ENCODE measurements at places on chromosomes 11 and 22.

DNA sequence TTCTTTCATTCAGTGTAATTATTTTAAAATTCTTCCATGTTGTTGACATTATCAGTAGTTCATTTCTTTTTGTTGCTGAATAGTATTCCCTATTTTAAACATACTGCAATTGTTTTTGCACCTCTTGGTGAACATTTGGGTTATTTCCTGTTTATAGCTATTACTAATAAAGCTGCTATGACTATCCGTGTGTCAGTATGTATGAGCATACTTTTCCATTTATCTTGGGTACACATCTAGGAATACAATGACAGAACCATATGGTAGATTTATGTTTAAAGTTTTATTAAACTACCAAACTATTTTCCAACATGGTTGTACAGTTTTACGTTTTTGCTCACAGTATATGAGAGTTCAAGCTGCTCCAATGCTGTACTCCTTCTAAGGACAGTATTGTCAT is 22.0 kb upstream of the FIBIN start:
- DNase-seq: no peak

- no peak for DNase-seq
Measured at GRCh38 chr22:29692327-29692640, 27.5 kb upstream of the CABP7 start.

GRCh38 chr11:88683024-88683423 is 345.5 kb upstream of the CTSC start:
- no peak for DNase-seq

DNA sequence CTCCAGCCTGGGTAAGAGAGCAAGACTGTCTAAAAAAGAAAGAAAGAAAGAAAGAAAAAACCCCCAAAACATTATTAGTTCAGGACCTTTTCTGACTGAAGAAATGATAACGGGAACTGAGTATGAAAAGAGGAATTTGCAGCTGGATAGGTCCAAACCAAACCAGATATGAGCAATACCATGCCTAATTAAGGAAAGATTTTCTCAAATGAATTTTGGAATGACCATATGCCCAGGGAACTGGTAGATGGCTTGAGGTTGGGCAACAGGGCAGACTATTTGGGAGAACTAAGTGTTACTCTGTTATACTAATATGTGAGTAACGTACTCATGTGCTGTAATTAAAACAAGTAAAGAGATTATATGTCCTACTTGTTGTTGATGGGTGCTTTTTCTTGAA is 186.1 kb downstream of the TMEM135 start:
- DNase-seq: no peak

DNA sequence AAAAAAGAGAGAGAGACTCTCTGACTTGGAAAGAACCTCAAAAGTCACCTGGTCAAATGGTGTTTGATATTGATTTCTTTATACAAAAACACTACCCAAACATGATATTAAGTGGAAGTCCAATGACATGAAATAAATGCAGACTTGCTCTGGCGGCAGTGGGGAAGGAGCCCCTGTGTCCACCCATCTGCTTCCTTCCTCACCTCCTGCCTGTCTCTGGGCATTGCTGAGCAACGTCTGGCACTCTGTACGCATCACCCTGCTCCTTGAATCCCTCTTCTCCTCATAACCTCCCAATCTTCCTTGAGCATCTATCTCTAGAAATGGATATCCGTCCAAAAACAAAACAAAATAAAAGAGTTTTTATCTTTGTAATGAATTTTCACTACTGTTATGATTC is 39.9 kb upstream of the GRAMD1B start:
- DNase-seq: no peak
